Stimulated activated CD8-positive, alpha-beta memory T cell treated with anti-CD3 and anti-CD28 coated beads, Interleukin-4, amount 100 ng/mL, for 24 hours (primary cell): ENCODE measurements at places on chromosomes 16 and 17.

- no peak for DNase-seq
These were observed 226.7 kb upstream of the CDH13 start for GRCh38 chr16:82400046-82400445.

DNA sequence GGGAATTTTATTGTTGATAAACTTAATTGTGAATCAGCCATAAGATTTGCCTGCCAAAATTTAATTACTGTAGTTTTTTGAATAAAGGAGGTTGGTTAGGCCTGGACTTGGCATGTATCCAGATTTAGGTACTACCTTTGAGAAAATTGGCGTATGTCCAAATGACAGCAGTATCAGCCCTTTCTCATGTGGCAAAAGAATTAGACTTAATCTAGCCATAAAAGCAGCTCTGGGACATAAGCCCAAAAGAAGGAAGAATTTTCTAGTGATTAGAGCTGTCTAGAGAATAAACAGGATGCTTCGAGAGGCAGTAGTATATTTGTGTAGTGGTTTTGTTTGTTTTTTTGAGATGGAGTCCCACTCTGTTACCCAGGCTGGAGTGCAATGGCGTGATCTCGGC lies 27.7 kb downstream of the PPM1E start:
- DNase-seq: no peak

DNA sequence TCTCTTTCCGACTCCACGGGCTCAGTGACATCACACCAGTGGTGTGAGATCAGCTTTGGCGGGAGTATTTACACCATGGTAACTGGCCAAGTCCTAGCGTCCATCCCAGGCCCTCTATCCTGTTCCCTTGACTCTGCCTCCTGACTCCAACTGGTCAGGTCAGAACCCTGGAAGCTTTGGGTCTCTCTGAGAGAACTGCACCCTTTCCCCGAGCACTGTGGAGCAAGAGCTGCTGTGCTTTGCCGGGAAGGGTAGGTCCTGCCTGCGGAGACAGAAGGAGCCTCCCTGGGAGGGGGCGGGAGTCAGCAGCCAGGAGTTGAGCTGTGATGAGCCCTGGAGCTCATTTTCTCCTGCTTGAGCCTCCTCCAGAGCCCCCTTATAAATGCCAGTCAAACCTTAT lies 212.1 kb upstream of the TNRC6C start:
- no peak for DNase-seq

DNA sequence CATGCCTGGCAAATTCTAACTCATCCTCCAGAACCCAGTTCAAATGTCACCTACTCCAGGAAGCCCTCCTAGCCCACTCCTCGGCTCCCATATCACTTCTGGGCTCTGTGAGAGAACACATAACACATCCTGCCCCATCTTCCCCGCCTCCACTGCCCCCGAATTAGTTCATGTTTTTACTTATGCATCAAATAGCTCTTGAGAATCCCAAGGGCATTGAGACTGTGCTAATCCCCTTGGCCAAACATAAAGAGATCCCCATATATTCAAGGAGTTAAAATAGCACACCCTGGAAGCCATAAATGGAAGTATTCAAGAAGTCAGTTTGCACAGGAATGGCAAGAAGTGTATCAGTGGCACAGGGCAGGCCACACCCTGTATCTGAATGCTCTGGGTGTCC lies 2.0 kb upstream of the CREBBP start:
- no peak for DNase-seq

DNA sequence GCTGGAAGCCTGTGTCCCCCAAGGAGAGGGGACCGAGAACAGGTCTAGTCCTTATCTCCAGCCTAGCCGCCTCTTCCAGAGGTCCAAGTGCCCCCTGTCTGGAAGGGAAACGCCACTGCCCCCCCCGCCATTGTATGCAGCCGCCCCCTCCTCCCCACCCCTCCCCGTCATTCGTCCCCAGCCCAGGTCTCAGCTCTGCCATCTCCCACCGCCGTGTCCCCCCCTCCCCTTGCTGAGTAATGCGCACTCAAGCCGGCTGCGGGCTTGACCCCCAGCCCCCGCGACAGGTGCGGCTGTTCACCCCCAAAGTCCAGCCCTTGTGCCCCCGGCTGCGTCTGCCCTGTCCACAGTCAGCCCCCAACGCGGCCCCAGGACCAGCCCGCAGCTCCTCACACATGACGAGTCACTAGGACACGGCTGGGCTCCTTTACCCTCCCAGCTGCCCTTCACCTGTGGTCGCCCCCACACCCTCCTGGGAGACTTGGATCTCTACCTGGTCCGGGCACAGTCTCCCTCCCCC lies 622 bp downstream of the GPRC5B start:
- no peak for DNase-seq

DNA sequence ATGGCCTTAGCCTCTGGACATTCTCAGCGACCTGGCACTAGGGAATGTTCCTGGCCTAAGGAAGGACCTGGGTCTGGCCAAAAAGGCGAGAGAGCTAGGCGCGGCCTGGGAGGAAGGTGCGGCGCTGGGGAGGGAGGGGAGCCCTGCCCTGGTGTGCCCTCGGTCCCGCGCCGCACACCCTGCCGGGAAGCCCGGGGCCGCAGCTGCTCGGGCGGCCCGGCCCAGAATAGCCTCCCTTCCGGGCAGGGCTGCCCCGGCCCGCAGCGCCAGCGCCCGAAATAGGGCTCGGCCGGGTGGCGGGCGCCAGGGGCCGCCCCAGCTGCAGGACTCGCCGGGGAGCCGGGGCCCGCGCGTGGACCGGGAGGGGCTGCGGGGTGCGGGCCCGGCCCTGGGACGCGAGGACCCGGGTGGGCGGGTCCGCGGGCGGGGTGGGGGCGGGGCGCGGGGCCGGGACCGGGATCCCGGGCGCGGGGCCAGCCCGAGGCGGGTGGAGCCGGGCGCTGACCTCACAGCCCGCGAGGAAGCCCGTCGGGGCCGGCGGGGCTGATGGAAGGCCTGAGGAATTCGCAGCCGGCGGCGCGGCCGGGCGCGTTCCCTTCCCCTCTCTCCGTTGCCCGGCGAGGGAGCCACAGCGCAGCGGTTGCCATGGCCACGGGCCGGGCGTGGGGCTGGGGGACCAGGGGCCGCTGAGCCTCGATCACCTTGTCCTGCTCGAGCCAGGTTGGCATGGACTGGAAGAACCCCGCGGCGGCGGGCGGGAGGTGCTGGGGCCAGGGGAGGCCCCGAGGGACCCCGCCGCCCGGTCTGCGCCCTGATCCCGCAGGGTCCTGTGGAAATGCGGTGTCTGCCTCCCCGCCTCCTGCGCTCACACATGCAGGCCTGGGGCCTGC lies 18.1 kb downstream of the SOCS3 start:
- no peak for DNase-seq

- no peak for DNase-seq
These were observed 30.8 kb downstream of the AXIN2 start for GRCh38 chr17:65530523-65531255.

DNA sequence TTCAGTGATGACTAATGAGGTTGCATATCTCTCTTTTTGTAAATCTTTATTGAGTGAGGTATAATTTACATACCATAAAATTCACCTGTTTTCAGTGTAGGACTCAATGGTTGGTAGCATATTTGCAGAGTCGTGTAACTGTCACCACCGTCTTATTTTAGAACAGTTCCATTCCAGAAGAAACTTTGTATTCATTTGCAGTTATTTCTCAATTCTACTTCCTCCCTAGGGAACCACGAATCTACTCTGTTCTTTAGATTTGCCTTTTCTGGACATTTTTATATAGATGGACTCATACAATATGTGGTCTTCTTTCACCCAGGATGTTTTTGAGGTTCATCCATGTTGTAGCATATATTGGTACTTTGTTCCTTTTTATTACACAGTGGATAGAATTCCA lies 3.7 kb downstream of the FTO start:
- no peak for DNase-seq

GRCh38 chr17:35729405-35729833 lies 2.0 kb upstream of the RASL10B start:
- DNase-seq: no peak

DNA sequence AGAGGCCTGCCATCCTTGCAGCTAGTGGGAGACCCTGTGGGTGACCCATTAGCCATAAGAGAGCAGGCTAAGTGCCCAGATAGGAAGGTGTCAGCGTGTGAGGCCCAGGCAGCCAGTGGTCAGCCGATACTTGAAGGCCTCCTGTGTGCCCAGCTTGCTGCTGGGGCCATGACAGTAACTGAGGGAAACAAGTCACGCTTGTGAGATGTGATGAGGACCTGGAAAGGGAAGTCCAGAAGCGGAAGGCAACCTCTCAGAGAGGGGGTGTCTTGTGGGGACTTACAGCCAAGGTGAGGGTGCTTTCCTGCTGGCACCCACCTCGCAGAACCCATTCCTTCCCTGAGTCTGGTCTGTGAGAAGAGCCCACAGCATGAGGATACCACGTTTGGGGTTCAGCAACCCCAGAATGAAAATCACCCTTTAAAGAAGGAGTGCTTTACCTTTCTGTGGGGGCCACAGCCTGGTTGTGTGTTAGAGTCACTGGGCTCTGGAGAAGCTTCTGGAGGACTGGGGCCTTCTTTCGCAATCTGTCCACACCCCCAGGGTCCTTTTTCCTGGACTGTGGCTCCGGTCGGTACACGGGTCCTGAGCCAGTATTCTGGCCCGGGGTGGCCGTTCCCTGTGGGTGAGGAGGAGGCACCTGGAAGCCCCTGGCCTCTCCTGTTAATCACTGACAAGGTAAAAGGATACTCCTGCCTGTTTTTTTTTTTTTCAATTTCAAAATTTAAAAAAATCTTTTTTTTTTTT lies 53.9 kb downstream of the PLCG2 start:
- no peak for DNase-seq

DNA sequence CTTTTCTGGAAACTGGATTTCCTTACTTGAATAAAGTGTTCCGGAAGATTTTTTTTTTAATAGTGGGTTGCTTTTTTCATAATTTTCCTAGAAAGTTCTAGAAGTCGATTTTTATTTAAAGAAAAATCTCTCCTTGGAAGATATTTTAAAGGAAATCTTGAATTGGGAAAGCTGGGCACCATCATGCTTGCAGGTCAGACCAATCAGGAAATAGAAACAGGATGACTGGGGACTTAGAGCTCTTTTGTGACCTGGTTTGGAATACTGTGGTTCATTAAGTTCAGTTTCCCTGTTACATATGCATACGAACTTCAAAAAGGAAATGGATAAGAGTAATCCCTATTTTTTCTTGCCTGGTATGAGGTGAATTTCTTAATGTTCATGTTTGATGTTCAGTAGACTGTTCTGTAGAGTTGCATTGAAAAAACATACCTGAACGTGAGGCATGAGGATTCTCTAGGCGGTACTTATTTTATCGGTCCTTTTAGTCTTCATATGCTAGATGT lies 1.2 kb downstream of the NFATC3 start:
- DNase-seq: no peak

DNA sequence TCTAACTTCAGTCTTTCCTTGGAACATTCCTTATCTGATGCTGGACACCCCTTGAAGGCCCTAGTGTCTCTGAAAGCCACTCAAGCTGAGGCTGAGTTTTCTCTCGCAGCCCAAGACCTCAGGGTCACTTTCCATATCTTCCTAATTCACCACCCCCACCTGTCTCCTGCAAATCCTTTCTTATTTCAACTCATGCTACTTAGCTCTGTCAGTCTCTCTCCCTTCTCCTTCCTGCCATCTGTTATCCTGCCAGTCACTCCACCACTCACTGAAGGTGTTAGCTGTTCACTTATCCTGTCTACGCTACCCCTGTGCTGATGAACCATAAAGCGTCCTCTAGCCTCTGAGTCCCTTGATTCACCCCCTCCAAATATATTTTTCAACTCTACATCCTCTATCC lies 143.9 kb upstream of the SHISA6 start:
- no peak for DNase-seq

DNA sequence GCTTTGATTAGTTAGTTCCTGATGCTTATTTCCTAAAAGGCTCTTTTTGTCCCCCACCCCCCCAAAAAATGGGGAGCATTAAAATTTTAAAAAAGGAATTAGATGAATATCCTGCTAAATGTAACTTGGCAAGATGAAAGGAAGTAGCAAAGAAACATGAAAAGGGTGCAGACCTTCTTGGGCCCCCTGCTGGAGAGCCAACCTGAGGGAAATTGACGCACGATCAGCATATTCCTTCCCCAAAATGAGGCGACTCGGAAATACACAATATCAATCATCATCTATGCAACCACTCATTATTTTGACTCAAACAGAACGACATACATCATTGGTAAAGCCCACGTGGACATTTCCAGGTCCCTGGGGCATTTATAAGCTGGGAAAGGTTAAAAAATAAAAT lies 59.7 kb downstream of the GRIN2A start:
- no peak for DNase-seq

- DNase-seq: no peak
These were observed 50.0 kb downstream of the RPTOR start for GRCh38 chr17:80594431-80595269.

- DNase-seq: no peak
These were observed 10.8 kb downstream of the DHRS7C start for GRCh38 chr17:9780552-9780951.

DNA sequence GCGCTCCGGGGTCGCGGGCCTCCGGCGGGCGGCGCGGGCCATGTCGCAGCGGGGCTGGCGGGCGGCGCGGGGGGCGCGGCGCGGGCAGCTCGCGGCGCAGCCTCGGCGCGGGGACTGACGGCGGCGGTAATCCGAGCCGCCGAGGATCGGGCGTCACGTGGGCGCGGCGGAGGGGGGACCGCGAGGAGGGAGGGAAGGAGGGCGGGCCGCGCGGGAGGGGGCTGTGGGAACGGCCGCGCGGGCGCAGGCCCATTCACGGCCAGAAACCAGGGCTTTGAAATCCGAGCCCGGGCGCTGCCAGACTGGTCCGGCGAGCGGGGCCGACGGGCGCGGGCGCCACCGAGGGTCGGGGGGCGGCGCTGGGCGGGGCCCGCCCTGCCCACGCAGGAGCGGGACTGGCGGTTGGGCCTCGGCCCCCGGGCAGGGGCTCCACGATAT lies at the start of gene MTSS2:
Gene MTSS2, minus strand, starts transcription at position 116 of the 438 bp plus-strand sequence. CDS start 262 bp downstream, outside the sequence.
- DNase-seq: peak; percentile 30

GRCh38 chr17:34981538-34982241 lies 1.4 kb downstream of the LIG3 start:
- no peak for DNase-seq

DNA sequence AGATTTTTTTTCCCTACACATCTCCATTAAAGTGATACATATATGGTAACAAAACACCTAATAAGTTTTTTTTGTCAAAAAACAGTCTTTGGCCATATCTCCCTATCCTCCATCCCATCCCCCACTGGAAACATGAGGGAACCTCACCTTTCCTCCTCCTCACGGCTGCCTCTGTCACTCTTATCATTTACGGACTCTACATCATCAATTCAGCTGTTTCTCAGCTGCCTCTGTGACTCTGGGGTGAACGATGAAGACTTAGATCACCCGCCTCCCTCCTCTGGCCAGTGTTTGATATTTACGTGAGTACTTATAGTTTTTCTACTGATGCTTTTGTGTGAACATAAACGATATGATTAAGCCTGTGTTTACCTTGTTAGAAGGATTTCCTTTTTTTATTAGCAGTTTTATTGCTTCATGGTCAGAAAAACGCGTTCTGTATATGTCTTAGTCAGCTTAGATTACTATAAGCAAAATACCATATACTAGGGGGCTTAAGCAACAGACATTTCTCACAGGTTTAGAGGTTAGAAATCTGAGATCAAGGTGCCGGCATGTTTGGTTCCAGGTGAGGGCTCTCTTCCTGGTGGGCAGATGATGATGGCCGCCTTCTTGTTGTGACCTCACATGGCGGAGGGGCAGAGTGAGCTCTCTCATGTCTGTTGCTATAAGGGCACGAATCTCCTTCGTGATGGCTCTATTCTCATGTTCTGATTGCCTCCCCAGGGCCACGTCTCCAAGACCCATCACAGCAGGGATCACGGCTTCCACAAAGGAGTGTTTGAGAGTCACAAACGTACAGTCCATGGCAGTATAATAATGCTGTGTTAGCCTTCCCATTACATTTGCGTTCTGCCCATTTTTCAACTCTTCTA lies 32.1 kb downstream of the DNAH17 start:
- DNase-seq: no peak
